Forelimb muscle (tissue), 1 donor: ENCODE measurements at places on chromosomes 7 and 10. TPM values are rescaled to one million over a fixed set of nuclear protein-coding genes. Genes with fewer than 3 reads are reported as not detected.

DNA sequence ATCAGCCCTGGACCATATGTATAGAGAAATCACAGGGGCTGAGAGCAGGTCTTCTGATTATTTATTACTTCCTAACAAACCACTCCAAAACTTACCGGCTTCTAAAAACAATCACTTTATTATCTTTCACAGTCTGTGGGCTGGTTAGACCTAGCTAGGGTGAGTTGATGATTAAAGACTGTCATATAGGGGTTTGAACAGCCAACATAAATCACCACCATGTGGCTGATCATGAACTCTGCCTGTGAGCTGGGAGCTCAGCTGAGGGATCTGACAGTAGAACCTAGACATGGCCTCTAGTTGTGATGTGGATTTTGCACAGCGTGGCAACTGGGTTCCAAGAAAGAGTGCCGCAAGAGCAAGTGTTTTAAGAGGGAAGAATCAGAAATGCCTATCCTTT lies 305.4 kb downstream of the CSTF2T start:
- DNase-seq: no peak

DNA sequence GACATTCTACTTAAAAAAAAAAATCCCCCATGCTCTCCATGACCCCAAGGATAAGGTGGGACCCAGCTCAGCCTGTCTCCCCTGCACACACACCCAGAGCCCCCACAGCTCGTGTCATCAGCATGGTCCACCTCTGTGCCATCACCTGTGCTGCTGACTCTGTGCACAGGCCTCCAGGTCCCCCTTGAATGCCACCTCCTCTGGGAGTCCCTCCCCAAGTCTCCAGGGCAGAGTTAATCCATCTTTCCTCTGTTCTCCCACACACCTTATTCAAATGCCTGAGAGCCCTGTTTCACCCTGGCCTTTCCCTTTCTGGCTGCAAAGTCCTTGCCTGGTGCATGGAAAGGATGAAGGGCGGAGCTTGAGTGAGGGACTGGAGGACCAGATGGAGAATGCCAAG lies 194.1 kb upstream of the LYZL2 start:
- no peak for DNase-seq

GRCh38 chr7:151728286-151728660 lies 148.6 kb downstream of the PRKAG2 start:
- no peak for DNase-seq

- DNase-seq: no peak
Measured at GRCh38 chr10:11993834-11994468, 48.7 kb downstream of the UPF2 start.

GRCh38 chr7:40882071-40882658 lies 747.4 kb downstream of the SUGCT start:
- no peak for DNase-seq

The ADAM22 gene
- polyA plus RNA-seq: 9.1 TPM

The PYROXD2 gene
- 13.7 TPM for polyA plus RNA-seq

The TAS2R41 gene
- polyA plus RNA-seq: not detected
